ENCODE measurements at places on chromosomes 3 and 15.

DNA sequence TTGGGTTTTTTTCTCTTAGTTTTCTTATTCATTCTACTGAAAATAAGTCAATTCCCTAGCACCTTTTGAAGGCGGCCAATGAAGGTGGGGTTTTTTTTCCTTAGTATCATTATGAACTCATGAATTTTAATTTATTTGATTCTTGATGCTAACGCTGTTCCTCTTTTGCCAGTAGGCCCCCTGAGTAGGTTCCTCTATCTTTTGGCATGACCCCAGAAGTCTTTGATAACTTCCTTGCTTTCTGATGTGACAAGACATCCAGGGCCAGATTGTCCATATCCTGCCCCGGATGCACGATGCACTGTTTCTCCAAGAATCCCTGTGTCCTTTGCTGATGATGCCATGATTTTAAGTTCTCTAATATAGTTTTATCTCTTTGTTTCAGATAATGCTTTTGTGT lies 20.6 kb downstream of the LRRK1 start:
- peak; percentile 48 for DNase-seq

DNA sequence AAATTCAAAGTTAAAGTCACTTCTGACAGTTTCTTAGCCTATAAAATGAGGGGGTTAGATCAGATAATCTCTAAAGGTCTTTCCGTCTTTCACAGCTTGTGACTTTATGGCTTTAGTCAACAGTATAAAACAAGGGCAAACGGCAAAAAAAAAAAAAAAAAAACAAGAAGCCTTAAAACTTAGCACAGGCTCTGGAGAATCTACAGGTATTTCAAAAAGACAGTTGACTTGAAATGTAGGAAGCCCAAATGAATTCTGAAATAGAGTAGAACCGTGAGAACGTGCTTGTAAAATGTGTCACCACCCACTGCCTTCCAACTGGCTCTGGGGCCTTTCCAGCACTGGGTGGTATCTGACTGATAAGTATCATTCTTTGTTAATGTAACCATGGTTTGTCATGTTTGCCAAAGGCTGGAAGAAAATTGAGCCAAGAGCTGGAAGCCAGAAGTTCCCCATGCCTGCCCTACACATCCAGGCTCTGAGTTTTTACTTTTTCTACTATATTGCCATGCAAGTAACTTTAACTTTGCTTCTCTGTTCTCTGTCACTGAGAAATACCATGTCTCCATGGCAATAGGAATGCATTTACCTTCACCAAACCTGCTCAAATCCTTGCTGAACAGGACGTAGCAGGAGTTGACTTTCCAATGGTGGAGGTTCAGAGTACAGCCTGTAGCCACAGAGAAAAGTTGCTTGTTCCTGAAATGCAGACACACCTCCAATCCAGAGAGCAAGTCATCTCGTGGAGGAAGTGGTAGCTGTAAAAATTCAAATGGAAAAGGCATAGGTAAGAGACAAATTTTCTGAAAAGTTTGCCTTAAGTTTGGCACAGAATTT lies 35.8 kb upstream of the THSD4 start:
- no peak for DNase-seq

- no peak for DNase-seq
These were observed 8.0 kb upstream of the SLC22A13 start for GRCh38 chr3:38257583-38257982.

GRCh38 chr3:41574900-41575299 lies 375.6 kb downstream of the CTNNB1 start:
- DNase-seq = no peak

DNA sequence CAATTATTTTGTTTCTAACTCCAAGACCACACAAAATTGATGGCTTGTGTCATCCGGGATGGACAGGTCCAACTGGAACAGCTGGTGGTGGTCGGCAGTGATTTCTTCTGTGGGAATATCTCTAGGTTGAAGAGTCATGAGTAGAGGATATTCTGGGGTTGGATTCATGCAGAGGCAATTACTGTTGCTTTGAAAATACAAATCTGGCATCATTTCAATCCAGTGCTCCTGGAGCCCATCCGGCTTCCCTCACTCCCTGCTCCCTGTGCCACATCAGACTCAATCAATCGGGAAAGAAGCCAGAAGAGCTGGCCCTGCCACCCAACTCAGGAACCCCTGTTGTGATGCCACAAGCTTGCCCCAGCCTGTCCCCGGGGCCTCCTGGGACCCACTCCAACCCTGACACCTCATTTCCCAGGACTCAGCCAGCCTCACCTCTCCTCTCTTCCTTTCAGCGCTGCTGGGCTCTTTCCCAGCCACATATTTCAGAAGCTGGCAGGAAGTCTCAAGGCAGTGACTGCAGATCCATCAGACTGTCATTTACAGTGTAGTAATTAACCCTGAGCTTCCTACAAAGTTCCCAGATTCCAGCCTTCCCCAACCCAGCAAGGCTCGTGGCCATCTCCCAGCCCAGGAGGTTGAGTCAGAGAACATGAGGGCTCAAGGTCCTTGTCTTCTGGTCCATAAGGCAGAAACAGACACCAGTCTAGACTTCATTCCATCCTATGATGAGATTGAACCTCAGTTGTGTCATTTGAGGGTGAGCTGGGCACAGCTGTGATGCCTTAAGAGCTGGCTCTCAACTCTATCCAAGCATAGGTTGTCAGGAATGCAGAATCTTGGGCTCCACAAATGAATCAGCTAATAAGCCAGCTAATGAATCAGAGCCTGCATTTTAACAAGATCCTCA lies 114.0 kb downstream of the FAM174B start:
- no peak for DNase-seq

DNA sequence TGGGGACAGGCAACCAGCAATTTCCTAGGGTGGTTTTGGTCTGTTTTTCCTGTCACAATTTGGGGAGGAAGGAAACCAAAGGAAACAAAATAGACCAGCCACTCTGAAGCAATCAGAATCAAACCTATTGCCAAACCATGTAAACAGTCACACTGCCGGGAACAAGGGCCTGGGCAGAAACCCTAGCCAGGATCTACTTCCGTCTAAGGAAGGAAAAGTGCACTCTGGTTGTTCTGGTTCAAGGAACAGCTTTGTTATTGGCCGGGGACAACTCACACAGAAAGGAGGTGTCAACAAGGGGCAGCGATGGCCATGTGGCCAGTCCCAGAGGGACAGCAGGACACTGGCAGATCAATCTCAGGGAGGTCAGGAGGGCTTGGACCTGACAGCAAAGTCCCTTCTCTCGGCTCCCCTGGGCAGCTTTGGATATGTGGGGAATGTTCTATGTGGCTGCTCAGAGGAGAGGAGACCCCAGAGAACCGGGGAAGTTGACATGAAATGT lies 17.5 kb upstream of the RAD18 start:
- peak; percentile 41 for DNase-seq

GRCh38 chr3:26799679-26800317 lies 177.2 kb downstream of the LRRC3B start:
- no peak for DNase-seq

GRCh38 chr15:25708391-25708790 lies 154.7 kb downstream of the ATP10A start:
- no peak for DNase-seq

- no peak for DNase-seq
These were observed 10.9 kb downstream of the CTDSPL start for GRCh38 chr3:37872413-37873160.
